ENCODE measurements at places on chromosomes 7 and 10.

DNA sequence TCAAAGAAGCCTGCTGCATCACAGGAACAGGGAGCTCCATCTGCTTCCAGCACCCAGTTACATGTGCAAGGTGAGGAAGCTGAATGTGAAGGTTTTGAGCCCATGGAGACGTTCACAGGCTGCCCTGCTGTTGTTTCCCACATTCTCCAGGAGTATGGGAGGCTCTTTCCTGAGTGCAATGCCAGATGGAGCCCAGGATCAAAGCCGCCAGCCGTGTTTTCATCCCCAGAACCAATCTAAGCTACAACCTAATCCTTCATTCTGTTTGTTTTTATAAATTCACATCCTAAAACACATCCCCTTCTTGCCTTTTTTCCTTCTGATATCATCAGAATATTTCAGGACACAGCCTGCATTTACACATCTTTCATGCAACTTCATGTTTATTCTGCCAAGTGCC is 98.9 kb upstream of the PRR15 start:
- DNase-seq, result no peak

DNA sequence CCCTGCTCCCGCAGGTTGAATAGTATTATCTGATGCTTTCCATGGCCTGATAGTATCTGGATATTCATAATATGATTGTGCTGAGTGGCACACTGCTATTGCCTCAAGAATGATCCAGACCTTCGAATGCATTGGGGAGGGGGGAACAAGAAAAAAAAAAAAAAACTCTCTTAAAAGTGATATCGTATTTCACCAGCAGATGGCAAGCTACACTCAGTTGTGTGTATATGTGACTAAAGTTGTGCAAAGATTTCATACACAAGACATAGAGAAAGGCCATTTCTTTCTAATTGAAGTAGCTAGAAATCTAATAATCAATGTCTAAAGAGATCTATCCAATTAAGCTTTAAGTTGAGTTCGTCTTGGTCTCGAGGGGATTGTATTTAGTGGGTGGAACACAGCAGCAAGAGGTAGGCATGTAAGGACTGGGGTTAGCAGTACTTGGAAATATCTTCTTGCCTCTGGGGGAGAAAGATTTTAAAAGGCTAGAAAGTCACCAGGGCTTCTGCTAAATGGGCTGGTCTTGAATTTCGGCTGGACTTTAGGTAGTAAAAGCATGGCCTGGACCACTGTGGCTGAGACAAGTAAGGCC is 15.3 kb downstream of the SFRP4 start:
- DNase-seq, result no peak

DNA sequence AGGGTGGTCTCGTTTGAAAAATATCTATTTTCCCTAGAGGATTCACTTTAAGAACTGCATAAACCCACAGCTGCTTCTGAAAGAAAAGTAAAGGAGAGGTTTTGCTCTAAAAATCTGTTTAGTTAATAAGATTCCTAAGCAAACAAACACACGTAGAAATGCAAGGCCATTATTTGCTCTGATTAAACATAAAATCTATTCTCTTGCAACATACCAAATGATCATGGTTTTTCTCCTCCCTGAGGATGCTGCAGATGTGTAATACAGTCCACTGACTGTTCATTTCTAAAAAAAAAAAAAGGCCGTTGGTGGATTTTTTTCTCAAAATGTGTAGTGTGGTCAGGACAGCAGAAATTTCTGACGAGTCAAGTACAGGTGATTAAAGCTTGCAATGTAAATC is 98.6 kb downstream of the BUB3 start:
- DNase-seq, result no peak

GRCh38 chr10:22252801-22253579 is 35.2 kb upstream of the EBLN1 start:
- peak; percentile 53 for DNase-seq

DNA sequence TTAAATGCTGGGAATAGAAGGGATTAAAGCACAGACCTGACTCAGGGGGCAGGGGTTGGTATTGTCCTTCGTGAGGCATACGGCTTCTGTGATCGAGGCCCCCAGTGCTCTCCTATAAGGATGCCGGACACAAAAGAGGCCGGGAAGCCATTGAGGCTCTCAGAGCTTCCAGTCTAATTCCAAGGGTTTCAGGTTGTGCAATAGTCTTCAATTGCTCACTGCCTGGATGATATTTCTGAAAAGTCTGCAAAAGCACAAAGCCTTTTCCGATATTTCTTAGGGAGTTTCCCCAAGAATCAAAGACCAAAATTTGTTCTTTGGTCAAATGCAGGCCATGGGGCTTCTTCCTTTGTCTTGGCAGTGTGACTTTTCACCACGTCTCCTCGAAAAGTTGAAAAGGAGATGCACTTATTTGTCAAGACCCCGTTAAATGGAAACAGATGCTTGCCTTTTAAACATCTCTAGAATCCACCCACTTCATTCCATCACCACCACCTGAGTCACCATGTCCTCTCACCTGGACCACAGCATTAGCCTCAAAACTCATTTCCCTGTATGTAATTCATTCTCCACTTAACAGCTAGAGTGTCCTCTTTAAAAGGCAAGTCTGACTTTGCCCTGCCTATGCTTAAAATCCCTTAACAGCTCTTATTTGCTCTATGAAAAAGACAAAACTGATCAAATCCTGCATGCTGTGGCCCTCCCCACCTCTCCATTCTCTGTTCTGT is 134.8 kb upstream of the NAMPT start:
- DNase-seq, result peak; percentile 43

- no peak for DNase-seq
Observed at GRCh38 chr7:44103566-44103922, 601 bp upstream of the AEBP1 start.

DNA sequence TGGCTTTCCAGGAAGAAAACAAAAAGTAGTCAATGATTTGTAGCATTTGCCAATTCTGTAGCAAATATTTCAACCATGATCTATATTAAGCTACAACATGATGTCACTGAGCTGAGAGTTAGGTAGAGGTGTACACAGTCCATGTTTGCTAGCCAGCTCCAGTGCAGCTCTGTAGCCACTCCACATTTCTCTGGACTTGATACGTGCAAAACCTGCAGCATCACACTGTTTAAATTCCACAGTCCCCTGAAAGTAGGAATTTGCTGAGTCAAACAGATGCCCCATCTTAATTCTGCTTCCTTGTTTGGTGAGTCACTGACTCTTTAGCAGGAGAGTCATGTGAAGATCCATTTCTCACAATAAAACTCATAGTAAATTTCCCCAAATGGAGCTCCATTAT is 89.8 kb upstream of the LRRTM3 start:
- no peak for DNase-seq

DNA sequence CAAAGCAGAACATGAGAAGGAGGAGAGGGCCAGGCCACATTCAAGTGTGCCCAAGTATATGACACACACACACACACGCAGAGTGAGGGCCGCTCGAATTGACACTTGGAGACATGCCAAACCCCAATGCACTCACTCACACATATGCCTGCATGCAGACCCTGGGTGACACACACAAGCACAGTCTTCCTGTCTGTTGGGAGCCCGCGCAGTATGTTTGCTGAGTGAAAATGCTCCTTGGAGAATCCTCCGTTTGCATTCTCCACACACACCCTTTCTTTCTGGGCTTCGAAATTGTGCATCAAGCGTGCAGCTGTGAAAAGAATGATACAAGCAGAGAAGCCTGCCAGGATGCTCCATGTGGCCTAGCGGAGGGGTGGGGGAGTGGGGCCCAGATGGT is 120.9 kb downstream of the PLXNA4 start:
- DNase-seq, result no peak

DNA sequence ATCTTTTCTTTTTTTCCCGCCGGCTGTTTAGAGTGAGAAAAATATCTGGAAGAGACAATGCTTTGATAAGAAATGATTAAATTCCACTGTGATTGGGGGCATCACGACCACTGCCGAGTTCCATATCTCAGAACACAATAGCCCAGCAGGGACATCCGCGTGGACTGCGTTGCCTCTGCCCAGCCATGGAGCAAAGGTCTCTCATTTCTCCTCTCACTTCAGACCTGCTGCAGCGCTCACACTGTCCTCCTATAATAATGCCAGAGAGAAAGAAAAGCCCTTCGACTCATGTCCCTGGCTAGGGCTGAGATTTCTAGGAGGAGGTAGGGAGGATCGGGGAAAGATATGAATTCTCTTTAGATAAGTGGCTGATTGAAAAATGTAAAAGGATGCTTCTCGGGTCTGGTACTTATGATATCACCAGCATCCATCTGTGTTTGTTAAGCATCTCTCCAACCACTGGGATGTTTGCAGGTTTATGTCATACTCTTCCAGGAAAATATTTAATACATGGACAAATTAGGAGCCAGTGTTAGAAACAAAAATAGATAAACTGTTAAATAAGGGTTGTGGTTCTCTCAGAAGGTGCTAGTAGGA is 472.9 kb upstream of the AKR1E2 start:
- no peak for DNase-seq

DNA sequence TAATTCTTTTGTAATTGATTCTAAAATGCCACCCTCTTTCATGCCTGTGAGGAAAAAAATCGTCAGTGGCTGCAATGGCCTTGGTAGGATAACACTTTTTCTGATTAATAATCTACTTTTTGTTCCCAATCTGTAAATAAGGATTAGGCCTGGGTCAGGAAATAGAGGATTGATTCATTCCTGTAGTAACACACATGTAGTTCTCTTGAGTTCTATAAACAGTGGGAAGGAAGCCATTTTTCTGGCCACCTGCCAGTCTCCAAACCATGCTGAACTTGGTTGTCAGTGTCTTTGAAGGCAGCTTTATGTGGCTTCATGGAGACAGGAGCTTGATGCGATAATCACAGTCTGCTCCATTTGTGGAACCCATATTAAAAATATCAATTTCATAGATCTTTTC is 169.3 kb upstream of the NFE2L3 start:
- no peak for DNase-seq

- no peak for DNase-seq
Observed at GRCh38 chr7:101555269-101555920, 73.7 kb downstream of the MYL10 start.

- no peak for DNase-seq
Observed at GRCh38 chr10:80787952-80788351, 250.2 kb downstream of the SH2D4B start.

DNA sequence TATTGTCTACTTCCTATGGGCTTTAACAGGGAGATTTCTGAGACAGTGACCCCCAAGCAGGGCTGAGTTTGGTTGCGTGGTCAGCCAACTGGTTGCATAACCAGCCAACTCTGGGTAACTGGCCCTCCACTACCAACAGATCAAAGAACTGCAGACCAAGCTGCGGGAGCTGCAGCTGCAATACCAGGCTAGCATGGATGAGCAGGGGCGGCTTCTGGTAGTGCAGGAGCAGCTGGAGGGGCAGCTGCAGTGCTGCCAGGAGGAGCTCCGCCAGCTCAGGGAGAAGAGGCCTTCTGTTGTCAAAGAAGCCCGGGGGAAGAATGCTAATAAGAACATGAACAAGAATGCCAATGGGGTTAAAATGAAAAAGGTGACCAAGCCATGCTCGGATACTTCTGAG is 15.7 kb upstream of the FLNC start:
- DNase-seq, result no peak

DNA sequence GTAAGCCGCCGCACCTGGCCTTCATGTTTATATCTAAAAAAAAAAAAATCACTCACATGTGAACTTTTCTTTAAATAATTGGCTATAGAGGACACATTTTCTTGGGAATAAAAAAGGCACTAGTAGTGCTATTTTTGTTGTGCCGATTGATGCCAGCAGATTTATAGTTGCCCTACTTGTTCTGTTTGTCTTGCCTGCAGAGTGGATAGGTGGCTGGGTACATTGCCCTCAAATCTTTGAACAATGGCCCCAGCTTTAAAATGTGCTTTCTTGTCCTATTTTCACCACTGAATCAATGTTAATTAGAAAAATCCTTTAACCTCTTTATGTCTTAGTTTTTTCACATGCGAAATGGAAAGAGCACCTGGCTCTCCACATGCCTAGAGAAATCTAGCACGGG is 30.1 kb upstream of the ZNRF2 start:
- DNase-seq, result no peak

DNA sequence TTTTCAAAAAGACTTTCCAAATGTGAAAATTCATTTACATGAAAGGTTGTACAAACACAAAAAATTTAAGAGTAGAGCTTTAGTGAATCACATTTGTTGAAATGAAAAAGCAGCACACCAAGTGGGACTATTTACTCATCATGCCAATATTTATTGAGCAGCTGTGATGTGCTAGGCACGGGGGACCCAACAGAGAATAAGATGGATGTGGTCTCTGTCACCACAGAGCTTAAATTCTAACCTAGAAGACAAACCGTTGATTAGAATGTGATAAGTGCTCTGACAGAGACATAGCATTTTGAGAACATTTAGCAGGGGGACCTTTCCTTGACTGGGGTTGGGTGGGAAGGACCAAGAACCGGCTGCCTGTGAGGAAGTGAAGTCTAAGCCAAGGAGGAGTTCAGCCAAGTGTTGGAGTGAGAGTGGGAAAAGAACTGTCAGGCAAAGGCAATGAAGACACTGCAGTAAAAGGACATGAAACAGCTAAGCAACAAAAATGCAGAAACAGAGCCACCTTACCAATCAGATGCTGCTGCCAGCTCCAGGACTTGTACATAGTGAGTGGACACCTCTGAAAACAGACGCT is 19.1 kb downstream of the ADAM12 start:
- no peak for DNase-seq

DNA sequence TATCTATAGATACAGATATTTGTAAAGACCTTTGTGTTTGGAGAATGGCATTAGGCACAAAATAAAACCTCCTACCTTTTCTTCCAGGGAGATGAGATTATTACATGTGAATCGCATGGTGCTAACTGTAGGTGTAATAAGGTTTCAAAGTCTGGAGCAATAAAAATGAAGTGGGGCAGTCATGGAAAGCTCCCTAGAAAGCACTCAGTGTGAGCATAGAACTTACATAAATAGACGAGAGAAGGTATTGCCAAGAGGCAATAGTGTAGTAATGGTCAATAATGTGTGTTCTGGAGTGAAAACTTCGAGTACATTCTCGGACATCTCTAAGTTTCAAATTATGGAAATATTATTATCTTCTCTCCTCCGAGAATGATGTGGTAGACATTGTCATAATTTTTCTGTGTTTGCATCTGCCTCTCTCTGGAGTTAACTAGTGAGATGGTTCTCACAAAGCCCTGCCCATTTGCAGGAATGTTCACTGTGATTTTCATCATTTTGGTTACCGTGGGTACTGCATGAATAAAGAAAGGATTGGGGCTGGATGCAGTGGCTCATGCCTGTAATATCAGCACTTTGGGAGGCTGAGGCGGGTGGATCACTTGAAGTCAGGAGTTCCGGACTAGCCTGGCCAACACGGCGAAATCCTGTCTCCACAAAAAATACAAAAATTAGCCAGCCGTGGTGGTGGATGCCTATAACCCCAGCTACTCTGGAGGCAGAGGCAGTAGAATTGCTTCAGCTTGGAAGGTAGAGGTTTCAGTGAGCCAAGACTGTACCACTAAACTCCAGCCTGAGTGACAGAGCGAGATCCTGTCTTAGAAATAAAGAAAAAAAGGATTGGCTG is 10.6 kb downstream of the VIM start:
- no peak for DNase-seq

GRCh38 chr10:30831426-30831825 is 200.2 kb downstream of the ZNF438 start:
- no peak for DNase-seq
